ENCODE measurements at places on chromosomes 4 and X.

DNA sequence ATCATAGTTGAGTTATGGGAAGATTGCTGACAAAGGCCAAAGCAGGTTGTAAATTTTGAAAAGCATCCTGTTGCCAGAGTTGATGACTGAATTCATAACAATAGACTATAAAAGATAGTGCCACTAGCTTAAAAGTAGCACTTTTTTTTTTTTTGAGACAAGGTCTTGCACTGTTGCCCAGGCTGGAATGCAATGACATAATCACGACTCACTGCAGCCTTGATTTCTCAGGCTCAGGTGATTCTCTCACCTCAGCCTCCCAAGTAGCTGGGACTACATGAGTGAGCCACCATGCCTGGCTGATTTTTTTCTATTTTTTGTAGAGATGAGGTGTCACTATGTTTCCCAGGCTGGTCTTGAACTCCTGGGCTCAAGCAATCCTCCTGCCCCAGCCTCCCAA is 122.7 kb downstream of the SPOCK3 start:
- DNase-seq = no peak

DNA sequence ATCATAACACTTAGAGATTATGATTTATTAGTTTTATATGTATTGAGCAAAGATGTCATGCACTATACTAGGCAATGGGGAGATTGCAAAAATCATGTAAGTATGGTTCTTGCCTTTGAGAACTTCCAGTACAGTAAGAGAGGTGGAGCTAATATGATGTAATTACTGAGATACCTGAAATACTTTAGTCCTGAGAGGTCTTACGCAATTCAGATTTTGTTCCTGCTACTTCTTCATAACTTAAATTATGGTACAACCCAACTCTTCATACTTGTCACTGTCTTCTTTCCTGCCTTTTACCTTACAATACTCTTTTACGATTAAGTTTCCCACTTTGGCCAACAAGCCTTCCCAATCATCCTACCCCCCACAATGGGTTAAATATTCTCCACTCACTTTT is 564.2 kb upstream of the PITX2 start:
- no peak for DNase-seq

DNA sequence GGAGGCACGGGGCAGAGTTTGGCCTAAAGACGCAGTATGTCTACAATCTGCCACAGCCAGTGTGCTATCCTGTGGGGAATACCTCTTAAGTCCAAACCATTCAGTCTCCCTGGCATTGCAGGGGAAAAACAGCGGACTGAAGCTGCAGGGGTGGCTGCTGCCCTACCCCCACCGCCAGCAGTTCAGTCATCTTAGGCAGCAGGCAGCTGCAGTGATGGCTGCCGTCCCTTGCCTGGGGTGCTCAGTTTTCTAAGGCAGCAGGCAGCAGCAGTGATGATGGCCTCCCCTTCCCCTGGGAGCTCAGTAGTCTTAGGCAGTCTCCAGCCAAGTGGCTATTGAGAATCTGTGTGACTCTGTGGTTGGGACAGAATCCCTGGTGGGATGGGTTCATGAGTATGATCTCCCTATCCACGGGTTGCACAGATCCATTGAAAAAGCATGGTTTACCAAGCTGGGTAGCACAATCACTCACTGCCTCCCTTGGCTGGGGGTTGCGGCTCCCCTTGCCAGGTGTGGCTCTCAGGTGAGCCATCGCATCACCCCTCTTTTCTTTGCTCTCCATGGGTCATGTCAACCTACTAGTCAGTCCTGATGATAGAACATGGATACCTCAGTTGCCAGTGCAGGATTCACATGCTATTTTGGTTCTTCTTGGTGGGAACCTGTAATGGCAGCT is 48.9 kb upstream of the GRID2 start:
- DNase-seq = no peak

DNA sequence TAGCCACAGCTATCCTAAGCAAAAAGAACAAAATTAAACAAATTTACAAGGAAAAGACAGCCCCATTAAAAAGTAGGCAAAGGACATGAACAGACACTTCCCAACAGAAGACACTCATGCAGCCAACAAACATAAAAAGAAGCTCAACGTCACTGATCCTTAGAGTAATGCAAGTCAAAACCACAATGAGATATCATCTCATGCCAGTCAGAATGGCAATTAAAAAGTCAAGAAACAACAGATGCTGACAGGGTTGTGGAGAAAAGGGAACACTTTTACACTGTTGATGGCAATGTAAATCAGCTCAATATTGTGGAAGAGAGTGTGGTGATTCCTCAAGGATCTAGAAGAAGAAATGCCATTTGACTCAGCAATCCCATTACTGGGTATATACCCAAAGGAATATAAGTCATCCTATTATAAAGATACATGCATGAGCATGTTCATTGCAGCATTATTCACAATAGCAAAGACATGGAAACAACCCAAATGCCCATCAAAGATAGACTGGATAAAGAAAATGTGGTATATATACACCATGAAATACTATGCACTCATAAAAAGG is 163.0 kb upstream of the TET2 start:
- DNase-seq = no peak

GRCh38 chr4:13476915-13477314 is 7.2 kb downstream of the RAB28 start:
- DNase-seq = no peak

GRCh38 chrX:76919761-76920160 is 492.3 kb downstream of the MAGEE1 start:
- DNase-seq = no peak

GRCh38 chrX:13254870-13255269 is 65.0 kb downstream of the ATXN3L start:
- DNase-seq = no peak

GRCh38 chr4:117417856-117418255 is 332.5 kb upstream of the TRAM1L1 start:
- DNase-seq = no peak

GRCh38 chrX:2863646-2864045 is 34.9 kb downstream of the GYG2 start:
- no peak for DNase-seq

- DNase-seq = no peak
These were observed 248.9 kb downstream of the SLC7A11 start for GRCh38 chr4:137993232-137993631.

DNA sequence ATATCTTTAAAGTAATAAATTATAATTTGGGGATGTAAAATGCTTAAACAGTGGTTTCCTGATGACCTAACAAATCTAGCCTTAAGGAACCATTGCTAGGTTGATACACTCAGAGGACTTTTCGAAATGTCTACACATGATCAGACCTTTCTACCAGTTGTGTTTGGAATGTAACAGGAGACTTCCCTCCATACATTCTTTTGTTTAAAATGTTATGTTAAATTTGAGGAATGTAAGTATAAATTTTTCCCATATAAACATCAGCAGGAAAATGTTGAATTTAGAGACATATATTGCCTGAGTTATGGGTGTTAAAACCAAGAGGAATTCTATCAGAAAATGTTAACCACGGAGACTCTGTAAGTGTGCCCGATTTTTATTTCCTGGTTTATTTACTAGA is 190.6 kb upstream of the SPRY1 start:
- no peak for DNase-seq

GRCh38 chrX:69324851-69325250 is 159.6 kb upstream of the PJA1 start:
- no peak for DNase-seq

DNA sequence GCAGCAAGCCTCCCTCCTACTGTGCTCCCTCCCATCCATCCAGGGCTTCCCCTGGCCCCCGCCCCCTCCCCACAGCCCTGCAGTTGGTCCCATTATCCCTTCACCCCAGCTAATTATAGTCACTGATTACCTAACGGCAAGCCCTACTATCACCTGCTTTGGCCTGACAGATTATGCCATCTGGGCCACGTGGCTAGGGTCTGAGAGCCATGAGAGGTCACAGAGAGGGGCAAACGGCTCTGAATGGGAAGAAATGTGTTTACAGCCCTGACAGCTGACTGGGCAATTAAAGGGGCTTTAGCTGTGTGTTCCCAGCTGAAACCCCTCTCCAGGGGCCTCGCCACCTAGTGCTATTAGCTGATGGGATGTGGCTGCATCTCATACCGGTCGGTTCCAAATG is 134.4 kb upstream of the CPEB2 start:
- DNase-seq = no peak

- no peak for DNase-seq
These were observed at the start of gene FRAS1 for GRCh38 chr4:78057135-78057599. Gene FRAS1, plus strand, starts transcription at chr4:78057323. Its CDS starts 687 bp downstream, at chr4:78058010.

DNA sequence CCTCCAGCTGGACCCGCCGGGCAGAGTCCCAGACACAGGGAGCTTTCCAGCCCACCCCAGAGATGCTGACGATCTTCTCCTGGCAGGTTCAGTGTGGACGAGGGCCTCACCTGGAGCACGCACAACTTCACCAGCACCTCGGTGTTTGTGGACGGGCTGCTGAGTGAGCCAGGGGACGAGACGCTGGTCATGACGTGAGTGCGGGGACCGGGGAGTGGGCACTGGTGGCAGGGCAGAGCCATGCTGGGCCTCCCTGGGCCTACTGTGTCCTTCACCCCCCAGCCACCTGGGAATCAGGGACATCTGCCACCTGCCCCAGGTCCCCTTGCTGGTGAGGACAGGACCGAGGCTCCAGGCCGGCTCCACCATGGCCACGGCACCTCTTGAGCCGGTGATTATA is 235.6 kb downstream of the AFAP1 start:
- DNase-seq = no peak

DNA sequence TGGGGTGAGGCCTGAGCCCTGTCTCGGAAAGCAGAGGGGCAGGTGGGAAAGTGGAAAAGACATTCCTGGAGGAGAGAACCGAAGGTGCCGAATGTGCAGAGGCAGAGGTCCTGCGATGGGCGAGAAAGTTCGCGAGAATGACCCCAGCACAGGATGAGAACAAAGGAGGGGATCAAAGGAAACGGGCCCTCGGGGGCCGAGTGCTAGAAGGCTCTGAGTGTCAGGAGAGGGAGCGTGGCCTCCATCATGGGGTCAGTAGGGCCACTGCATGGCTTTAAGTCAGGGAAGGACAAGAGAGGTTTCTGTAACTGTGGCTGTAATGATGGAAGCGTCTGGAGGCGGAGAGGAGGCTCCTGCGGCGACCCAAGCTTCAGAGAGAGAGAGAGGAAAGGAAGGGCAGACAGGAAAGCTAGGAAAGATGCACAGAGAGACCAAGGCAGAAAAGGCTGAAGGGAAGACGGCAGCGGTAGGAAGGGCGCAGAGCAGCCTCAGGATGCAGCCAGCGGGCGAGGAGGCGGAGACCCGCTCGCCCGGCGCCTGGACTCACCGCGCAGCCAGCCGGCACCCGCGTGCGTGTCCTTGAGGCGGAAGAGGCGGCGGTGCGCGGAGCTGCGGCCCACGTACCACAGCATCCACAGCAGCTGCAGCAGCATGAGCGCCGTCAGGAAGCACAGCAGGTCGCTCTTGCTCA is 669 bp downstream of the OTOP1 start:
- no peak for DNase-seq

- no peak for DNase-seq
These were observed 23.5 kb downstream of the NELFA start for GRCh38 chr4:1985294-1985693.

GRCh38 chr4:156992943-156993342 is 21.3 kb upstream of the PDGFC start:
- no peak for DNase-seq

- DNase-seq = no peak
These were observed 9.9 kb downstream of the L1CAM start for GRCh38 chrX:153876112-153876491.
